Effector memory CD4-positive, alpha-beta T cell (primary cell): ENCODE measurements at places on chromosomes 6 and 20.

- DNase-seq, result no peak
Measured at GRCh38 chr6:166413491-166413951, 30.8 kb upstream of the MPC1 start.

- DNase-seq, result no peak
Measured at GRCh38 chr20:14643556-14643955, 306.1 kb upstream of the FLRT3 start.

DNA sequence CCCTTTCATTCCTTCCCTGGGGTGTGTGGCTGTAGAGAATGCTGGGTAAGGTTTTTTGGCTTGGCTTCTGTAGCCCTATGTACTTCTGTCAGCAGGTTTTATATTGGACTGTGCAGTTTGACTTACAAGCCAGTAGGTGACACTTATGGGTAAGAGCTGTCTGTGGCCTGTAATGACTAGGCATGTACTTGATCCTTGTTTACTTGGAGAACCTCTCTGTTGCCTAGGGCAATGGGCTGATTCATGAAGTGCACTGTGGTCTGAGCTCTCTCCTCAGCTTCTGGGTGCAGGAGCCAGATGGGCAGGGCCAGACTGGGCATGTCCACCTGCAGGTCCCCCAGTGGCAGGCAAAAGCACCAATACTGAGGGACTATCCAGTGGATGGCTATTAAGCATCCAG lies 544.6 kb downstream of the ADGRB3 start:
- DNase-seq, result no peak

- DNase-seq, result no peak
Measured at GRCh38 chr6:163468738-163469137, 54.2 kb downstream of the QKI start.

- no peak for DNase-seq
Measured at GRCh38 chr20:63071541-63072181, 64.9 kb upstream of the BHLHE23 start.

DNA sequence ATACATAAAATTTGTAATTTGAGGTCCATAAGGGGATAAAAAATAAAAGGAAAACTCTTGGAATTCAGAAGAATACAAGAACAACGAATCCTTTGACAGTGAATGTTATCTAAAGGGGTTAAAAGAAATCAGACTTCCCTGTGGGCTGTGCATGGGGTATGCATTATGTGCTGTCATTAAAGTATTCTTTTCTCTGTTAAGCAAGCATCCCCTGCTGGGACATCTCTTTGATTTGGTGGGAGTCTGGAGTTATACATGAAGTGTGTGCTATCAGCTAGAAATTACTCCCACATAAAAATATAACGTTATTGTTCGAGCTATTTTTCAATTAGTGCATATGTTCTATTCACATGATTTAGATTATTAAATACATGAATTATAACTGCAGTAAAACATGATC lies 195.2 kb downstream of the CENPW start:
- no peak for DNase-seq

GRCh38 chr20:46406986-46407670 lies 713 bp upstream of the ELMO2 start:
- peak; percentile 58 for DNase-seq

GRCh38 chr20:49568278-49569151 lies 578 bp upstream of the PTGIS start:
- no peak for DNase-seq

- no peak for DNase-seq
Measured at GRCh38 chr20:50561379-50562078, 51.3 kb downstream of the PTPN1 start.

DNA sequence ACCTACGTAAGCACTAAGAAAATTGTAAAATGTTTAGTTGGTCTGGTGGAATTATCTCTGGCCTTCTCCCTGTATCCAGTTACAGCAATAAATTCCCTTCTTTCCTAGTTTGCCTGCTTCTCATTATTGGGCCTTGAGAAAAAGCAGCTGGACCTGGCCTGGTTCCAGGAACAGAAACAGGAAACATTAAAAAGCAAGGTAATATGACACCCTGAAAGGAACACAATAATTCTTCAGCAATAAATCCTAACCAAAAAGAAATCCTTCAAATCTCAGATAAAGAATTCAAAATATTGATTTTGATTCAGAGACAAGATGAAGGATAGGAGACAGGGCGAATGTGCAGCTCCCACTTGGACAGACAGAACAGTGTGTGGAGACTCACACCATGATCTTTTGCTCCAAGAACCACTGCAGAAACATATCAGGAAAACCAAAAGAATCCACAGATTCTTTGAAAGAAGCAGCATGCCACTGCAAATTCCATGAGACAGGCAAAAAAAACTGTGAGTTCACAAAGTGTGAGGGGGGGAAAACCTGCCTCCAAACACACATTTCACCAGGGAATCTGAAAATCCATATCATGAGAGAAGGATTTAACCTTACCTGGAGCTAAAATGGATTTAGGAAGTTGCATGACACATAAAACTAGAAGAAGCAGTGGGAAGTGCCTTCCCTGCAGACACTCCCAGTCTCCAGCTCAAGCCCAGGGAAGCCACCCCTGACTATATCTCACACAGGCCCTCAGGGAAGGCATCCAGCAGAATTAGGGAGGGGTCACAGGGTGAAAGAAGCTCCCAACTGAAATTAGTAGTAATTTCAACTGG lies 28.9 kb downstream of the TREM1 start:
- DNase-seq, result no peak

DNA sequence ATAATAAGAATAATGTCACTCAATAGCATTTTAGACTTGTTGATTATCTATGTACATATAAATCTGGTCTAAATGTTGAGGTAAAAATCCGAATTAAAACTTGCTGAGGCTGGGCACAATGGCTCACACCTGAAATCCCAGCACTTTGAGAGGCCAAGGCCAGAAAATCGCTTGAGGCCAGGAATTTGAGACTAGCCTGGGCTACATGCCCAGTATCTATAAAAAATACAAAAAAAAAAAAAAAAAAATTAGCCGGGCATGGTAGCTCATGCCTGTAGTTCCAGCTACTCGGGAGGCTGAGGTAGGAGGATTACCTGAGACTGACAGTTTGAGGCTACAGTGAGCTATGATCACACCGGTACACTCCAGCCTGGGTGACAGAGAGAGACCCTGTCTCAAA lies 34.2 kb upstream of the SUPT3H start:
- DNase-seq, result no peak

- no peak for DNase-seq
Measured at GRCh38 chr6:102773636-102774035, 1380.1 kb downstream of the GRIK2 start.
